BE2C (cell line): ENCODE measurements at places on chromosomes 11 and 22.

GRCh38 chr11:1548221-1549070, 23.6 kb downstream of the DUSP8 start:
- DNase-seq, result no peak

DNA sequence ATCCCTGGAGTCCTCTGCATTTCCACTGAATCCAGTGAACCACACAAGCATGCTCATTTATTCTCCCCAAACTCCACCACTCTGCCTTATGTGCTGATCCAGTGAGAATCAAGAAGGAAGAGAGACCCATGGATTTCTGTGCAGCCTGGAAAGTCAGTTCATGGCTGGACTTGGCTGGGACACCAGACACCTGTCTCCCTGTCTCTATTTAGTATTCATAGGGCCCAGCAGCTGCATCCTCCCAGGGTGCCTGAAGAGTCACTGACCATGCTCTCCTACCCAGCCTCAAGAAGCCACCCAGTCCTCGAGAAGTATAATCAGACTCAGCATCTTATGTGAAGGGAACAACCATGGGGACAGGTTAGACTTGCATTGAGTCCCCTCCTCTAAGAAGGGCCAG, 83.2 kb downstream of the ZNF280B start:
- DNase-seq, result no peak

DNA sequence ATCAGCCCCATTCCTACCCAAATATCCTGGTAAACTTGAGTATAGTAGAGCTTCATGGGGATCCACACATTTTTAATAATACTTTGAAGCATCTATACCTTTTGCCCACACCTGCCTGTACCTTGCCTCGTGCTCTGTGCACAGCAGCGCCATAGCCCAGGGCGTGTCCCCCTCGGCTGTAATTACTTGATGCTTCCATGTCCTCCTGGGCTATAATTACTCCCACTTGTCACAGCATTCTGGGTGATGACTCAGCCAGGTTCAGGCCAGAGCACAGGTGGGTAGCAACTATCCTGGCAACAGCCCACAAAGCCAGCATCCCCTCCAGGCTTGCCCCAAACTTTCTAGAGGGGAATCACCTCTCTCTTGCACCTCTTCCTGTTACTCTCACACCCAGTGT, 23.7 kb upstream of the SLC36A4 start:
- no peak for DNase-seq

DNA sequence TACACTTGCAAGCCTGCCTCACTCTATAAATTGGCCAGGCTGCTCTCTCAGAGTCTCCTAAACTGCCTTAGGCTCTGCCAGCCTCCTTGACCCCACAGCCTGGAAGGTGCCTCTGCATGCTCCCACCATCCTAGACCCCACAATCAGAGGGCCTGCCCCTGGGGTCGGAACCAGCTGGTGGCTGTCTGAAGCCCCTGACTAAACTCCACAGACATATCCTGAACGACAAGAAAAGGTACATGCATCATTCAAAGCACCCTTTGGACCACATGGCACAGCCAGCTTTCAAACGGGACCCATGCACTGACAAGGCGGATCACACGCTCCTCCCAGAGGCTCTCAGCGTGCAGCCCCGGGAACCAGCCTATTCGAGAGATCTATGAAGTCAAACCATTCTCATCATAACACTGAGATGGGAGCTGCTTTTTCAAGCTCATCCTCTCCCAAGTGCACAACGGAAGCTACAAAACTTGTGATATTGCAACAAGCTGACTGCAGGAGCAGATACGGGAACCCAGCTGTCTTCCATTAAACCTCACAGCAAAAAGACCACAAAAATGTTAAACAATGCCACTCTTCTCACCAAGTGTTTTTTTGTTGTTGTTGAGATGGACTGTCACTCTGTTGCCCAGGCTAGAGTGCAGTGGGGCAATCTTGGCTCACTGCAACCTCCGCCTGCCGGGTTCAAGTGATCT, 8.1 kb downstream of the SHANK2 start:
- DNase-seq, result no peak

DNA sequence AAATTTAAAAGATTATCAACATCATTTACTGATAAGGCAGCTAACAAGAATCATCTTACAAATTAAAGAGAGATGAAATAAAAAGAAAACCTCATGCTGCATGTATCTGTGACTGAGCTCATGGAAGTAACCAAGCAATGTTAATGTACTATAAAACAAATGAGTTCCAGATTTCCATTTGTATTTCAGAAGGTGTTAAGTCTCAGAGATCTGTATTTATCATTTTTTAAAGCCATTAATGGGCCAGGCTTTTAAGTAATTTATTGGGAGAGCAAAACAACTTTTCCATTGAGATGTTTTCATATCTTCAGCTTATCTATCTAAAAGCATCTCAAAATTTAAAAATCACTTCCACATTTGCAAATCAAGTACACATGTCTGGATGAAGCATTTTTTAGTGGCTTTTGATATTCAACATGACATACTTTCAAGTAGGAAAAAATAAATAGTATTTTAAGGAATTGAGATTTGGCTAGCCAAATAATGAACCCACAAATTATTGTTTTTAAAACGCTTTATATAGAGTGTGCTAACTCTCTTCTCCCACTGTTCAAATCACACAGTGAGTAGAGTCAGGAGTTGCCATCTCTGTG, 17.9 kb upstream of the BBOX1 start:
- DNase-seq, result no peak

GRCh38 chr11:59891781-59892181, 13.2 kb downstream of the OOSP3 start:
- DNase-seq, result no peak

DNA sequence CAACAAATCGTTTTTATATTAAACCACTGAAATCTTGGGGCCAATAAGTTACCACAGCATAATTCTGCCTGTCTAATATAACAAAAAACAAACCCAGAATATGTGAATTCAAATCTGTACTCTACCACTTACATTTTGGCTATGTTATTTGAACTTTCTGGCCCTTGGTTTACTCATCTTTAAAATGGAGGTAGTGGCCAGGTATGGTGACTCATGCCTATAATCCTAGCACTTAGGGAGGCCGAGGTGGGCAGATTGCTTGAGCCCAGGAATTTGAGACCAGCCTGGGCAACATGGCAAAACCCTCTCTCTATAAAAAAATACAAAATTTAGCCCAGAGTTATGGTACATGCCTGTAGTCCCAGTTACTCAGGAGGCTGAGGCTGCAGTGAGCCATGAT, 84.2 kb downstream of the FAM168A start:
- DNase-seq, result no peak

DNA sequence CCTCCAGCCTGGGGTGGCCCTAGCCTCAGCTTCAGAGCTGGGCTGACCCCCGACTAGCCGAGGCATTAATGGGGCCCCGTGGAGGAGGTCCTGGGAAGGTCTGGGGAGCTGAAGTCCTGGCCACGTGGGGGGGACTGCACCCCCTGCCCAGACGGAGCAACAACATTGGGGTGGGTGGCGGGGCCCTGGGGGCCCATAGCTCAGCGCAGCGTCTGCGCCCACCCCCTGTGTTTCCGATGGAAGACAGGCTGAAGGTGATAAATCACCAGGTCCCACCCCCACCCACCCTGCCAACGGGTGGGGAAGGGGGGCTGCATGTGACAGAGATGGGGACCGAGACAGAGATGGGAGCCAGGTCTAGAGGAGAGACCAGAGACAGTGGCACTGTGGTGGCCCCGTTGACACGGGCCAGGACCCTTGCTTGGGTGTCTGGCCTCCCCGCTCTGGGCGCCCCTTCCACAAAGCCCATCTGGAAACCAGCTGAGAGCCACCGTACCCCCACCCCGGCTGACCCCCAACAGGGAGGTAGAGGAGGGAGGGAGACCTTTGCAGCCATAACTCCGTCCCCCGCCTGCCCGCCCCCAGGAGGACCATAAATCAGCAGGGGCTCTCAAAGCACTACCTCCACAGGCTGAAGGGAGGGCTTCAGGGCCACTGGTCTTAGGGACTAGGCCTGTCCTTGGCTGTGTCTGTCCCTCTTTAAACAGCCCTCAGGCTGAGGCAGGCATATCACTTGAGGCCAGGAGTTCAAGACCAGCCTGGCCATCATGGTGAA, 8.2 kb downstream of the GP1BB start:
- no peak for DNase-seq

GRCh38 chr11:19241260-19242178, 774 bp upstream of the E2F8 start:
- DNase-seq, result peak; percentile 35

- no peak for DNase-seq
These were observed 194.3 kb upstream of the BDNF start for GRCh38 chr11:27894552-27894951.

- peak; percentile 5 for DNase-seq
These were observed 2.7 kb downstream of the LRRC32 start for GRCh38 chr11:76667856-76668255.

GRCh38 chr22:37277384-37277783, 4.9 kb upstream of the CYTH4 start:
- no peak for DNase-seq

- no peak for DNase-seq
These were observed 43.1 kb upstream of the EED start for GRCh38 chr11:86201371-86201884.

GRCh38 chr11:109023036-109023435, 358.2 kb downstream of the DDX10 start:
- no peak for DNase-seq

DNA sequence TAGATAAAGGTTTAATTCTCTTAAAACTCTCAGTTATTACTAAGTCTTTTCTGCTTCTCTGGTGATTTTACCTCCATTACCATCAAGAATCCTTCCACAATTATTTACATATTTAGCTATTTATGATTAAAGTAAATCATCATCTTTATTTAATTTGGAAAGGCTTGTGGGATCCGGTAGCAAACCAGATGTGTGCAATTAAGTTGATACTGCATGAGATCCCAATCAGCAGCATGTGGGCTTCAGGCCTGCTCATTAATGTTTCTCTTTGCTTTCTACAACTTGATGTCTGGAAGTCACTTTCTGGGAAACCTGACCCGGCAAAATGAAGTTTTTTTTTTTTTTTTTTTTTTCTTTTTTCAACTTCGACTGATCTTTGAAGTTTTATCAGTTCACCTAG, 558.4 kb upstream of the ANO5 start:
- DNase-seq, result peak; percentile 34

DNA sequence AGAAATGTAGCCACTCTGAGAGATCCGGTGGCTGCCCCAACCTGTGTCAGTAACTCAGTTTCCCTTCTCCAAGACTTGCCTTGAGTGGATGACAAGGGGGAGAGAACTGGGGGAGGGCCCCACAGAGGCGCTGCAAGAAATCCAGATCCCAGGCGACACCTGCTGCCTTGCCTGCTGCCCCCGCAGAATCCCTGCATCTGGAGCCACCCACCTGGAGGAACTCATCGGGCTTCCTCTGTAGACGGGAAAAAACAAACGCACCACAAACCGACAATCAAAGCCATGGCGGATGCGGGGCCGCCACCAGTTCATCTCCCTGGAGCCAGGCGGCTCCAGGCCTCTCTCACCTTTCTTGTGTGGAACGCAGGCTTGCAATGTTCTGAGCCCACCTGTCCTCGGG, 40.2 kb downstream of the MACROD1 start:
- DNase-seq, result no peak

- peak; percentile 23 for DNase-seq
These were observed 1.6 kb downstream of the SESN3 start for GRCh38 chr11:95229199-95229992.

- DNase-seq, result no peak
These were observed 17.1 kb downstream of the MAFF start for GRCh38 chr22:38218661-38219622.

DNA sequence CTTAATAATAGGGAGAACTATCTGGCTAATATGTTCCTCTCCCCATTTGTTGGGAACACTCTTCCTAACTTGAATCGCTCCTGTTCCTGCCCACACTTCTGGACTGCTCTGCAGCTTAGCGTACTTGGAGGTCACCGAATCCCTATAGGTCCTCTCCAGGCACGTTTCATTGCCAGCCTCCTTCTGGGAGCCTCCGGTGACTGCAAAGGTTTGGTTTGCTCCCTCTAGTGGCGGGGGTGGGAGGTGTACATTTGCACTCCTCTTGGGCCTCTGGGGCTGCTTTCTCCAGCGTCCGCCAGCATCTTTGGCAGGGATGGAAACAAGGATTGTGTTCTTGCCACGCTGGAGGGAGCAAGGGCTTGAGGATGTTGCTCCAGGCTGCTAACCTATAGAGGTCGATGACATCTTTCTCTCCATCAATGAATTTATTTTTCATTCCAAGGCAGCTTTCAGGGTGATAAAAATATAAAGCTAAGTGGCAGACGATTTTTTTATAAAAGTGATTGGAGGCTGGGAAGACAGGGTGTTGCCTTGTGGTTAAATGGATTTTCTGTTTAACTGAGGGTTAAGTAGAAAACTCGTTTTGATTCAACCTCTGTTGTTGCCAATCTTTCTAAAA, 48.7 kb downstream of the TSPAN18 start:
- peak; percentile 65 for DNase-seq

DNA sequence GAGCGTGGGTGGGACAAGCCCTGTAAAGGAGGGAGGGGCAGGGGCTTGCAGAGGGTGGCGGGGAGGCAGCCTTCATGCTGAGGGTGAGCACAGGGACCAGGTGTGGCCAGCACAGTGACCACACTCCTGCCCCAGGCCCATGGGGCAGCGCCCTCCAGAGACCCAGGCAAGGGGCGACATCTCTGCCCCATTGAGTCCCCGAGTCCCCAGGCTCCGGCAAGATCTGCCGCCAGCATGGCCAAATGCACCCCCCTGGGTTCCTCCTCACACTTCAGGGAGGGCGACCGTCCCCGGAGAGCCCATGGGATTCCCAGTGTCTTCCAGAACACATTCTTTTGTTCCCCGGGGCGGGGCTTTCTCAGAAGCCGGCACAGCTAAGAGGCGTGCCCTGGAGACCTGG, 362.5 kb downstream of the TBC1D22A start:
- no peak for DNase-seq

GRCh38 chr11:93986716-93987115, 34.4 kb upstream of the HEPHL1 start:
- no peak for DNase-seq

- no peak for DNase-seq
These were observed 324.5 kb downstream of the LRRC4C start for GRCh38 chr11:41134971-41135370.

DNA sequence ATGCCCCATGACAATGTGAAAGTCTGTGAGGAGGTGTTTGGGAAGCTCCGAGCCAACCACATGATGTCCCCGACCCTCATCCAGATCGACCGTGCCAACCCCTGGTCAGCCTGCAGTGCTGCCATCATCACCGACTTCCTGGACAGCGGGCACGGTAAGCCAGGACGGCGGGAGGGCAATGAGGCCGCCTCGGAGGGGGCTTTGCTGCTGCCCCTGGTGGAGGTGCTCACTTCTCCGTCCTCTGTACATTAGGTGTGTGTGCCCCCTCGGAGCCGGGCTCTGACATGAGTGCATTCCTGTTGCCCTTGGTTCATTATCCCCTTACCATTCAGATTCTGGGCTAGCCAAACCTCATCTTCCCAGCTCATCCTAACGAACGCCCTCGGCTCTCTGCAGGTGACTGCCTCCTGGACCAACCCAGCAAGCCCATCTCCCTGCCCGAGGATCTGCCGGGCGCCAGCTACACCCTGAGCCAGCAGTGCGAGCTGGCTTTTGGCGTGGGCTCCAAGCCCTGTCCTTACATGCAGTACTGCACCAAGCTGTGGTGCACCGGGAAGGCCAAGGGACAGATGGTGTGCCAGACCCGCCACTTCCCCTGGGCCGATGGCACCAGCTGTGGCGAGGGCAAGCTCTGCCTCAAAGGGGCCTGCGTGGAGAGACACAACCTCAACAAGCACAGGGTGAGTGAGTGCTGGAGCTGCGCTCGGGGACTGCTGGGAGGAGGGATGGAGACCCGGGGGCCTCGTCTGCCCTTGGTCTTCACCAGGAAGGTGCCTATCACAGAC, 13.8 kb downstream of the ADAMTS15 start:
- no peak for DNase-seq

GRCh38 chr11:60326955-60327354, at the start of gene MS4A6E:
MS4A6E (plus strand) TSS chr11:60327255; CDS start chr11:60334896, 7,641 bp downstream.
- DNase-seq, result no peak
